ENCODE measurements at places on chromosomes 6 and 20. TPM values are rescaled to one million over a fixed set of nuclear protein-coding genes. Genes with fewer than 3 reads are reported as not detected.

RAMACL gene
- 3.9 TPM for total RNA-seq

PPP1R14C gene
- total RNA-seq: not detected

CST5 gene
- not detected for total RNA-seq

SLC22A16 gene
- 0.82 TPM for total RNA-seq

TNXB gene
- 142 TPM for total RNA-seq
